A549 treated with RU486 at 1 μM for 4 hours (cell line): ENCODE measurements at places on chromosomes 11 and 22. TPM values are rescaled to one million over a fixed set of nuclear protein-coding genes. Genes with fewer than 3 reads are reported as not detected.

The WEE1 gene
- total RNA-seq: 19.0 to 28.2 TPM (median 21.6 TPM) in 5 replicates

The SEPTIN3 gene
- 0.80 to 1.3 TPM (median 1.2 TPM) in 5 replicates for total RNA-seq

The MS4A6A gene
- not detected in 5 replicates for total RNA-seq

The OR10A6 gene
- not detected in 5 replicates for total RNA-seq

The ZNF195 gene
- 17.7 to 22.5 TPM (median 18.4 TPM) in 5 replicates for total RNA-seq

The CASP5 gene
- total RNA-seq: not detected in 5 replicates

The CECR2 gene
- 0.05 to 0.16 TPM (median 0.08 TPM) in 5 replicates for total RNA-seq

The NDUFC2 gene
- 183 to 271 TPM (median 248 TPM) in 5 replicates for total RNA-seq

The TSSK2 gene
- total RNA-seq: not detected in 5 replicates

The MYOD1 gene
- not detected in 5 replicates for total RNA-seq
